ENCODE measurements at places on chromosomes 7 and 10.
A peak's percentile ranks its signal among the peaks of the same experiment; 100 is the strongest.

GRCh38 chr7:44796034-44796503 lies 412 bp upstream of the PPIA start:
- DNase-seq: peak; percentile 86

GRCh38 chr10:26743091-26743490 lies 45.6 kb downstream of the PDSS1 start:
- DNase-seq: no peak

DNA sequence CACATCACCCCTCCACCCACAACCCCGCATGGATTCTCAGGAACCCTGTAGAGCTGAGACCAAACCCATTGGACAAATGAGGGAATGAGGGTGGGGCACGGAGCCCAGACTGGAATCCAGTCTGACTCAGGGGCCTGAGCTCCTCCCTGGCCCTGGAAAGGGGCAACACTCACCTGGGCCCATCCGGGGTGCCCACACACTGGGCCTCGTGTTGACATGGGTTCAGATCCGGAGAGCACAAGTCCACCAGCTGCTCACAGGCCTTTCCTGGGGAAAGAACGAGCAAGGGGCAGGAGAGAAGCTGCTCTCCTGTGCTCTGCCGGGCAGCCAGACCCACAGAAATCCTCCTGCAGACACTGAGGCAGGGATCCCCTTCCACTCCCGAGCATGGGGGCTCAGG lies 172.2 kb downstream of the SLIT1 start:
- DNase-seq: no peak

DNA sequence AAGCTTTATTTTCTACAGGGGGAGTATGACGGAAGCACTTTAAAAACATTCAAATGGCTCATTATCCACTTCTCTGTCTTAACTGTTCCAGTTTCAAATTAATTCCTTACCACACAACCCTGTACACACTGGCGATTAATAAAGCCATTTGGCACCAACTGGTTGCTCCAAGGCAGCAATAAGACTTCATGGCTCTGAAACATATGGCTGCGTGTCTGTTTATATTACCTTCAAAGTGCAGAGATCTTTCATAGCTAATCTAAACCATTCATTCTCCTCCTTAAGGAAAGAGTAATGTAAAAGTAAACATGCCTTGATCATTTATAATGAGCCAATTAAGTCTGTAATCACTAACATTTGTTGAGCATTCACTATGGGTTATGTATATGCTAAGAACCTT lies 325.7 kb downstream of the PARD3 start:
- no peak for DNase-seq

DNA sequence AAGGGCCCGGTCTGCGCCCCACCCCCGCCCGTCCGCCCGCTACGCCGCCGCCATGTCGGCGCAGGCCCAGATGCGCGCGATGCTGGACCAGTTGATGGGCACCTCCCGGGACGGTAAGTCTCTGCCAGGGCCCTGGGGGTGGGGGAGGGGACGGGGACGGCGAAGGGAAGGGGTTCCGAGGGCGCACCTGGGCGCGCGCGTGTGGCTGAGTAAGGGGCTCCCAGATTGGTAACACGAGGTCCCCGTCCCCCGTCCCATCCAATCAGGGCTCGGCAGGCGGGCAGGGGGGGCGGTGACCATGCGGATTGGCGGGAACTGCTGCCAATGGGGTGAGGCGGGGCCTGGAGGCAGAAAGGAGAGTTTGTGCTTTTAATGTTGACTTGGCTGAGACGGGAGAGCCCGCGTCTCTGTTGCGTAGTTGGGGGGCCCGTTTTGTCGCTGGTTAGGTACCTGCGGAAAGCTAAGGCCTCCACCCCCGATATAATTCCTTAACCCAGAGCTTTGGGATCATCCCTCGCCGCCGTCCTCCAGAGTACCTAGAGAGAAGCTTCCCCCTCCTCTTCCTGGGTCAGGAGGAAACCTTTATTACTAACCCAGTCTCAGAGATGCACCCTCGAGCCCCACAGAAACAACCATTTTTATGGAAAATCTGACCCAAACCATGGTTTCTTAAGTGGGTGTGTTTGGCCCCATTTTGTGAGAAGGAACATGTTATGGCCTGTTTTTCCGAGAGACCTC lies 685 bp downstream of the LUC7L2 start:
- DNase-seq: peak; percentile 98

- no peak for DNase-seq
These were observed 1.0 kb downstream of the STX1A start for GRCh38 chr7:73718438-73718881.

GRCh38 chr10:104485632-104486031 lies 132.0 kb downstream of the CFAP58 start:
- no peak for DNase-seq

DNA sequence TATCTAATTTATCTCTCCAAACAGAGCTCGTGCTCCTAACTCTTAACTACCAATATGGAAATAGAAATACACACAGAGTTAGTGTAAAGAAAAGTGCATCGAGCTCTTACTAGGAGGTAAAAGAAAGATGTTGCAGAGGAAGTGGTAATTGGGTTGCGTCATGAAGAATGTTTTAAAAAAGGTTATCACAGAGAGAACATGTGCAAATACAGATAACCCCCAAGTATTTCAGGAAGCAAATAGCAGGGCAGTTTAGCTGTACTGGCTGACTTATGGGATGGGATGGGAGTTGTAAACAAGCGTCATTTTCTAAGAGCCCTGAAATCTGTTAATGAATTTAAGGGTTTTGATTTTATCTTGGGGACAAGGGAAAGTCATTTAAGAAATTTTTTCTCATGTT lies 153.9 kb downstream of the AGMO start:
- DNase-seq: no peak

DNA sequence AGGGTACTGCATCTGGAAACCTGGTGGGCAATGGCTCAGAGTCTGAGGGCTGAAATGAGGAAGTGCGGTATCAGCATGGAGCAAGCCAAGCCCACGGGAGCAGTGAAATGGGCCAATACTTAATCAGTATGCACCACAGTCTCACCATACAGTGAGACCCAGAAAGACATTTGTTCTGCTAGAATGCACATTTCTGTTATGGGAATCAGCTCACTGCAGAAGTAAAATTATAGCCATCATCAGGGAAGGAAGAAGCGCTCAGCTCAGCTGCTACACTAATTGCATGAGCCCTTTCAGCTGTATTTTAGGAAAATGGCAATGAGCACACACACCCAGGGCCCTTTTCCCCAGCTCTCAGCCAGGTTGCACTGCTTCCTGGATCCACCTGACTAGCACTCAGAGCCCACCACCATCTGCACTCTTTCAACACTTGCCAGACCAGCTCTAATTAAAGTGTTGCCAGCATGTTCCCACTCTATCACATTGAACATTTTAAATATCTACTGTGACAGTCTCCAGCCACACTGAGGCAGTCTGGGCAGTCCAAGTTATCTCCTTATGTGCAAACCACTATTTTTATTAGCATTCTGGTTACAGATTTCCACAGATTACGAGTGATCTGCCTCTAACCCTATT lies 44.2 kb upstream of the PIK3AP1 start:
- no peak for DNase-seq

DNA sequence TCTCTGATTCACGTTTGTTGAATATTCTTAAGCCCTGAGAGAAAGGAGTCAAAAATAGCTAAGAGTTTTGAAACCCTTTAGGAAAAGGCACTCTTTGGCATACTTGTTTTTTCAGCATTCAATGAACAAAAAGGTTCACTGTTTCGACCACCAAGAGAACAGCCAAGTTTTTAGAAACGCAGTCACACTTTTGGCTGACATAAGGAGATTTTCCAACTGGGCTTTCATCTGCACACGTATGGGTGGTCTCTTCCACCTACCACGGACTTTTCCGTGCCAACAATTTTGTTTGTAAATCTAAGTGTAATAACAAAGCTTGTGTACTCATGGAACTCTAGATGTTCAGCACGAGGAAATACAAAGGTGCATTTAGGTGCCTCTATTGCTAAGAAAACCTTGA lies 270.3 kb downstream of the WDR11 start:
- DNase-seq: no peak

GRCh38 chr7:134328900-134329299 lies 12.2 kb upstream of the SLC35B4 start:
- DNase-seq: no peak

DNA sequence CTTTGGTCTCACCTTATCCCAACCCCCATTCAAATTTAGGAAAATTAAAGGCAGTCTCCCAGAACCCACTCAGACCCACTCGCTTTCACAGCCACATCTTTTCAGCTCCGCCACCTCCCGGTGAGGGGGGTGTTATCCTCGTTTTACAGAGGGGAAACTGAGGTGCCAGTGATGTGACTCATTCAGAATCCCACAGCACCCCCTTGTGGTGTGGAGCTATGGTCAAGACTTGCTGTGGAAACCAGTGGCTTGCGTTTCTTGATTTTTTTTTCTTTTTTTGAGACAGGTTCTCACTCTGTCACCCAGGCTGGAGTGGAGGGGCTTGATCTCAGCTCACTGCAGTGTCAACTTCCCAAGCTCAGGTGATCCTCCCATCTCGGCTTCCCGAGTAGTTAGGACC lies 27.6 kb downstream of the SLC35G1 start:
- DNase-seq: peak; percentile 3

DNA sequence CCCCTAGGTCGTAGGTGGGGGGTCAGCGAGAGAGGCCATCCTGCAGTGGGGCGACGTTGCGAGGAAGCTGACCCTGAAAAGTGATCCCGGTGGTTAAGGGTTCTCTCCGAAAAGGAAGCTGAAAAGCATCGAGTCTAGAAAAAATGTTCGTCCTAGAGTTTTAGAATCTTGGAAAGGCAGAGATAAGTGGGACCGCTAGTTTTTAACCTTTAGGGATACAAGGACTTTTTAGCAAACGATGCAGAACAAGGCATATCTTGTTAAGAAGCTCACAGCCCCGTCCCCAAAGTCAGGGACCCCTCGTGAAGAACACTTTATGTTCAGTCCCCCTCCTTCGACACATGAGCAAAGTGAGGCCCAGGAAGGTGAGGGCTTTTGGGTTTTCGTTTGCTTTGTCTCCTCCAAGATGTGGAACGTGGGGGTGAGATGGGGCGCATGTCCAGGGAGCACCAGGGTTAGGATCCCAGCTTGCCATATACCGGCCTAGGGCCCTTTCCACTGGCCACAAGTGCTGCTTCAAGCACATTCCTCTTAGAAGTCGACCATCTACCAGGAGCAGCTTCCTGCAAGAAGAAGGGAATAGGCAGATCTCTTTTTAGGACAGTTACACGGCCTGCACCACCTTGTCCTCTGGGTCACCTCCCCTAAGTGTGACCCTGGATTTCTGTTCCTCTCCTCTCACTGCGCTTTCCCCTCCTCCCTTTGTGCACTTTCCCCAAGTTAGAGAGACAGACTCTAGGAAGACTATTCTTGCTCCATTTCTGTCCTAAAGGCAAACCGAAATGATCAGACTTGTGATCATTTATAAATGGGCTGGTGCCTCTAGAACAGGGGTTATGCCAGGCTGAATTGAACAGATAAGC lies 969 bp downstream of the SLC35G1 start:
- DNase-seq: no peak

DNA sequence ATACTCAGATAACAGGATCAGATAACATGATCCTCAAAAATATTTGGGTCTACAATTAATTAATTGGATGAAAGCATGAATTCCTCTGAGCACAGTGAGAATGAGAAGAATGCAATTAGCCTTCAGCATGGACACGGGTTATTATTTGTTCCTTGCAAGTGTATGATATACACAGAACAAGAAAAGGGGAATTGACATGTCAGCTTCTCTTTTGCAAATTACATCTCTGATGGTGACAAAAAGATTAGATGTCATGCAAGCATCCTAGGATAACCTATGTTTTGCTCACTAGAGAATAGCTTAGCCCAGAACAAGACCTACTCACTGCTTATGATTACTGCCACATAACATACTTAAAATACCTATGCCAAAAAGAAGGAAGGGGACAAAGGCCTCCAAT lies 120.3 kb downstream of the ABLIM1 start:
- no peak for DNase-seq

DNA sequence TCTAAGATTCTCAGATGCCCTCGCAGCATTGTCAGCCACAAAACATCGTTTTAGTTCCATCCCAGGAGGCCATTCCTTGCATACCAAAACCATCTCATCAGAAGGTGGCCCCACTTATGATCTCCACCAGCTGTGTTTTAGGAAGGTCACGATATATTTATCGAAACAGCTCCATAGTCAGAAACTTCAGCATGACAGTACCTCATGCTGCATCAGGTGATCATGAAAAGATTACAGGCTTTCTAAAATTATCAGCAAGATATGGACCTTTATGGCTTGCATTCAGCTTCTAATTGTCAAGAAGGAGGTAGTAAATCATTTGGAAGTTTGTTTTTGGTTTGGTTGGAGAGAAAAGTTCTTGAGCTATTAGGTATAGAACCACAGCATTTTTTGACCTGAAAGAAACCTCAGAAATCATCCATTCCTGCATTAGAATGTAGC lies 20.0 kb downstream of the JAZF1 start:
- DNase-seq: no peak

DNA sequence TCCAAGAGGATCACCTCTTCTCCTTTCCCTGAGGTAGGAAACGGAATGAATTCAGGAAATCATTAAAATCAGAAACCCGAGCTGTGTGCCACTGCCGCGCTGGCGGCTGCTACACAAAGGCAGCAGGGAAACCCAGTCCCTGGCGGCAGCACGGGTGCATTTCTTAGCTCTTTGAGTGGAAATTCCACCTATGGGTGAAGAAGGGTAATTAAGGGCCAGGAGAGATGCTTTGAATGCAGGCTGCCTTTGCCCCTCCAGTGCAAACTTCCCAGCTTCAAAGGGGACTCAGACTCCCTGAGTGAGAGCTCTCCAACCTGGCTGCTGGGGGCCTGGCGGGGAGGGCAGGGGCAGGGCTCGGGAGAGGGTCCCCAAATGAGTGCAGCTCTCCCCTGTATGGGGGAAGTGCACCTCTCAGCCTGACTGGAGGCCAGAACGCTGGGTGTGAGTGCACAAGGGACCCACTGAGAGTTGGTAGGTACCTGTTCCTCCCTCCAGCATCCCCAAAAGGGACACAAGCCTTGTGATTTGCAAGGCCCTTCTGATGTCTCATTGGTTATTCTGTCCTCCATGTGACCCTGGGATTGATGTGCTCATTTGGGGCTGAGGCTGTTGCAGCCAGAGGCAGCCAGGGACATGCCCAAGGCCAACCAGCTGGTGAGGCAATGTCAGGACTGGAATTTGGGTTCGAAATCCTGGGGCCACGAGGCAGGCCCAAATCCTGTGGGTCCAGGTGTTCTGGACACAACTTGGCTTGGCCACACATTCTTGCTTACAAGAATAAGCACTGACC lies 16.3 kb upstream of the ZMIZ1 start:
- peak; percentile 41 for DNase-seq

DNA sequence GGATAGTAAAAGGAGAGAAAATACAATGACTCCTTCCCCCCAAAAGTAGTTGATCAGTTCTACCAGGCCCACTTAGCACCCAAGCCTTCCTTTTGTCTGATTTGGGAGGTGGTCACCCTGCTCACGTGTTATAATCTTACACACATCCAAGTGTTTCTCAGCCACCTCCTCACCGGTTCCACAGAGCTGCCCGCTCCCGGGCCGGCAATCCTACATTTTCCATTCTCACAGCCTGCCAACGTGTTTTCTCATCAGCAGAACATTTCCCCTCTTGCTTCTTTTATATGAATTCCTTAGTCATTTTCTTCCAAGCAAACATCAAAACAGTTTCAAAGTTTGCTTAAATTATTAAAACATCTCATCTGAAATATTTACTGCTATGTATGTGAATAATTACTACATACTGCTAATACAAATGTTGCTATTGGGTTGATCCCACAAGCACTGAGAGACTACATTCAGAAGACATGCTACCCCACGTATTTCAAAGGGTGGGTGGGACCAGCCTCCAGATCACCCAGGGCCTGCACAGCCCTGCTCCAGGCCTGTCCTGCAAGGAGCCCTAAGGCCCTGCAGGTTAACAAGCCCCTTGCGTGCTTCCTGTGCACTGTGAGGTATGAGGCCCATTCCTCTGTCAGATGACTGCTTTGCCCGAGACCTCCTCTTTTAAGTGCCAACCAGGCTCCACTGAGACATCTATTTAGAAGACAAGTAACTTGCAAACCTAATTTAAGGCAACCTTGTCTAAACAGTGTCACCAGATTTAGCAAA lies 75.3 kb downstream of the GRB10 start:
- DNase-seq: no peak

Data from RPMI8226 (cell line).